ENCODE measurements at places on chromosomes 4 and X.

GRCh38 chrX:38991656-38992440, 190.6 kb downstream of the MID1IP1 start:
- peak; percentile 84 for DNase-seq

GRCh38 chr4:188975271-188975670, 836.0 kb downstream of the TRIML1 start:
- DNase-seq: no peak

GRCh38 chr4:151358266-151358665, 32.9 kb upstream of the SH3D19 start:
- peak; percentile 6 for DNase-seq

DNA sequence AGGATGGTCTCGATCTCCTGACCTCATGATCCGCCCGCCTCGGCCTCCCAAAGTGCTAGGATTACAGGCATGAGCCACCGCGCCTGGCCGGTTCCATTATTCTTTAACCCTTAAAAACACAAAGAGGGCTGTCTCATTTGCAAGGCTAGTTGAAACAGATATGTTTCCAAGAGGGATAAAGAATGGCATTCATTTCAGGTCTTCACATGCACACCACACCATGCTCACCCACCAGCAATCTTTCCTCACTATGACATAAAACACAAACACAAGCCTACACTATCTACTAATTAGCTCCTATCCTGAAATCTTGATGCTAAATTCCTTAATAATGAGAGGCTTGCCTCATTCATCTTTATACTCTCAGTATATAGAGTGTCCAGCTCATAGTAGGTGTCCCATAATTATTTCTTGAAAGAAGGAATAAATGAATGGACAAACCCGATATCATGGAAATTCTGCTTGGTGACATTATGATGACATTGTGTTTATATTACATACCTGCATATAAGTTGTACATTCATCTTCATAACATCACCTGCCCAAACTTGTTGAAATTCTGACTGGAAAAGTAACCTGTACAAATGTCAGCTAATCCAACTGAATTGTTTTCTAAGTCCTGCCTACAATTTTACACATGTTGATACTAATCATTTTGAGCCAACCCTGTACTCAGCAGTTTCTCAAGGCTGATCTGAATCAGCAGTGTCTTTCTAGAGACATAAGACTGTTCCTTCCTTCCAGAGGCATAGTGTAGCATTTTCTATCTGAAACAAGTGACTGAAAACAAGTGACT, 408.5 kb downstream of the KLHL13 start:
- DNase-seq: peak; percentile 84

DNA sequence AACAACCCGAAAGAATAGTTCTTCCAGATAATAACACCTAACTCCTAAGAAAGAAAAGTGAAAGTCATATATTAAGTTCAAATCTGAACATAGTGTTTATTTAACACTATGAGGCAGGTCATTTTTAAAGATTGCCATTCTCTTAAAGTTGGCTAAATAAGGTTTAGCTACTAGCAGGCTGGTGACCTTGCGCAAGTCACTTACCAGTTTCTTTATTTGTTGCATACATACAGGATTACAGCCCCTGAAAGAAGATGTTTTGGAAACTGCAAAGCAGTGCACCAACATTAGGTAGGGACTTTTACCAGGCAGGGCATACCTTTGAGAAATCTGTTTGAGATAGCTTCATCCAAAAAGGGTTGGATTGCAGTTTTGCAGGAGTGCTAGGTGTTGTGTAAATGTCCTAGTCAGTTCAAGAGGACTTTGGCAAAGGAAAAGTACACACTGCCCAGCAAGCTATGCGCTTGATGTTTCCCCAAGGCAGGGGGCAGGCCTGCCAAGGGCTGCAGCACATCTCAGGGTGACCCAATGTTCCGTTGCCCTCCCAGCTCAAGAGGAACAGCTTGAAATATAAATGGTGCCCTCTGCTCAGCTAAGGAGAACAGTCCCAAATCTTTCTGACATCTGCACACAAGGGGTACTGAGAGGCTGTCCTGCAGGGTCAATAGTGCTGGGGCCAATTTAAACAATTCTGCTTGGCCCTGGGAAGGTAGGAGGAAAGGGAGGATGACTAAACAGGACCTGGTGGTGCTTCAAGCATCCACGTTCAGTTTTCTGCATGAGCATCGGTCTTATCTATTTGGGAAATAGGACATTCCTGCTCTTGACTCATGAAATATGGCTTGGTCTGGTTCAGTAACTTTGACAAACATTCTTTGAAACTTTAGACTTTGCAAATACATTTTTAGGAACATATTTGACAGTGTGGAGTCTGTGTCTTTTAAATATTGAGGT, 130.8 kb downstream of the COL4A6 start:
- no peak for DNase-seq

GRCh38 chrX:149760965-149761364, 12.9 kb upstream of the HSFX1 start:
- DNase-seq: no peak

DNA sequence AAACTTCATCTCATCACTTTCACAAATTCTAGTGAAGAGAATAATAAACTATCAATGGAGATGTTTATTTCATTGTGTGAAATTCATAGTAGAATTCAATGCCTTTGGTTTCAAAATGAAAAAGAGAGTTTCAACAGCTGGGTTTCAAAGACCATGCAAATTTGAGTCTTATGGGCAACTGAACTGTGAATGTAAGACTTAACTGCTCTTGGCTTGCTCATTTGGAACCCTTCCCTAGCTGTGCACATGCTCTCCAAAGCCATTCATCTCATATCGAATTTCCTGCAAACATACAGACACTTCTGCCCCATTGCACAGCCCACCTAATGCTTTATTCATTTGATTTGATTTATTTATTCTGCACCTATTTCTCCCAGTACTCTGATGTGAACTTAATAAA, 154.5 kb downstream of the GRXCR1 start:
- DNase-seq: no peak

GRCh38 chr4:152187693-152188092, 348.2 kb downstream of the FBXW7 start:
- DNase-seq: no peak

- no peak for DNase-seq
These were observed 20.0 kb downstream of the MID2 start for GRCh38 chrX:107845625-107846024.

DNA sequence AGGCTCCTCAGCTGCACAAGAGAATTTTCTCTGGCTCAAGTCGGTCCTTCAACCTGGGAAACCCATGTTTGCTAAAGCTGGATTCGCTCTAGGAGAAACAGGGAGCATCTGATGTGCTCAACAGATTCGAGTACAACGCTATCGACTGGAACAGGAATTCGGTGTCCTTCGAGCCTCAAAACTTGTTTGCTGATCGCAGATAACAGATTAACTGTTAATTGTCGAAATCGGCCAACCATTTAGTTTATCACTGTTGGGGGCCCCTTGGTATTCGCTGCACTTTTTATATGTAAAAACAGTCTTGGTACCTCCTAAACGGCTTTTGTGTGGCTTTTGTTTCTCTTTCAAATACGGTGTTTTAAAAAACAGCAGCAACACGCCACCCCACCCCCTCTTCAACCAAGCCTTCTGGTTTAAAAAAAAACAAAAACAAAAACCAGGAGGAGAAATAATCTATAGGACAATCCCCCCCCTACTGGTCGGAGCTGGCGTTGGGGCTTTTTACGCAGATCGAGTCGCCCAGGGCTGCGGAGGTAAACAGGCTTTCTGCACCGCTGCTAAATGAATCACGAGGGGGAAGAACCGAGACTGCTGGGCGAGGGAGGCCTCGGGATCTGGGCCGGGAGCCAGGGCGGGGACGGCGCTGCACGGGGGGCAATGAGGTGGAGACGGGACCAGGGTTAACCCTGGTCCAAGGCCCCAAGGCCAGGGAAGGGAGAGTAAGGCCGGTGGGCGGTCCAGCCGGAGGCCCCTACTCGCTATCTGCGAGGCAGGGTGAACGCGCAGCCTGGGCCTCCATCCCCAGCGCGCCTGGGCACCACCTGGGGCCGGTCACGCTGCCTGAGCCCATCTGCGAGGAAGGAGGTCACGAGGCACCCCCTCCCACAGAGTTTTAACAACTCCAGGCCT, 71.7 kb upstream of the BCOR start:
- DNase-seq: peak; percentile 72

- DNase-seq: no peak
These were observed 37.4 kb upstream of the NLGN4X start for GRCh38 chrX:6266041-6266440.

- peak; percentile 66 for DNase-seq
These were observed 59.8 kb downstream of the ARSJ start for GRCh38 chr4:113919611-113920010.

GRCh38 chrX:3191796-3192195, 150.5 kb downstream of the ARSF start:
- no peak for DNase-seq

- no peak for DNase-seq
These were observed 82.4 kb upstream of the SMIM10 start for GRCh38 chrX:134908356-134908755.

DNA sequence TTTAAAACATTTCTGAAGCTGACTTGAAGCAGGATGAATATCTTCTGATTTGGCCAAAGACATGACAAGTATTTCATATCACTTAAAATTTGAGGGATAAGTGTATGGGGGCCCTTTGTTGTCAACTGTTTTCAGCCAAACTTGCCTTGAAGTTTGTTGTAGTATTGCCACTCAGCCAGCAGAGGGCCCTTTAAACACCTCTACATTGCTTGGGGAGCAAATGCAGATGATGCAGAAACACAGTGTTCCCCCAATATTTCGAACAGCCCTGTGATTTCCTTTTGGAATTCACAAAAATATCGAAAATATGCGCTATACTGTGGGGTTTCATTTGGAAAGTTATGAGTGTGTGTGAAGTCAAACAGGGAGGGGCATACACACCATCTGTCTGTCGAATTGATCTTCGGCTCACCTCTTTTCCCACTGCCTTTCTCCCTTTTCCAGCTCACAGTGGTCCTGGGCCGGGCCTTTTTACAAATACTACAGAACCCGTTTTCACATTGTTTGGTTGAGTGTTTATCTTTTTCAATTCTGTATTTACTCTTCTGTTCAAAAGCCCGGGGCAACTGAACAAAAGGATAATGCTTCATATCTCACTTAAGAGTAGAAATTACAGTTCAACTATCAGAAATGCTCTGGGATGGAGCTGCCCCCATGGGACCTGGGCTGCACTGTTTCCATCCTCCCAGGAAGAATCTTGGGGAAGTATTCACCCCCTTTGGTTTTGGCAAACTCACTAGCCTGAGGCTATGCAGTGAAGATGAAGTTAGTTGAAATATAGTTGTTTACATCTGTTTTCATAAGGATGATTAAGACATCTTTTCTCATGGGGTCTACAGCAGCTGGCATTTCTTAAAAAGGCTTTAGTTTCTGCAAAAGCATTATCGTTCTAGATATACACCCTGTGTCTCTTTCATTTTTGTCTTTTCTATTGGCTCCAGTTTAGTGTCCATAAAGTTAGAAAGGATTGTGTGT, 137.6 kb downstream of the EGF start:
- peak; percentile 54 for DNase-seq

DNA sequence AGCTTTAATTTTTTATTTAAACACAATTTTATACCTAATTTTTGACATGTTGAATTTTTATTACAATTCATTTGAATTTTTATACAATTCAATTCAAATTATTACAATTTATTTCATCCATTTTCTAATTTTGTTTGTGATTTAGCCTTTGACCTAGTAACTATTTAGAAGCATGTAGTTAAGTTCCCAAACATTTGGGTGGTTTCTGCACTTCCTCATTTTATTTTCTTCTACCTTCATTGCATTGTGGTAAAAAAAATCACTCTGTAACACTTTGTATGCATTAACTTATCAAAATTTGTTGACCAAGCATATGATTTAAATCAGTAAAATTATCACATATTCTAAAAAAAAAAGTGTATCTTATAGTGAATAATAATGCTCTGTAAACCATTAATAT, 928.9 kb downstream of the ARAP2 start:
- DNase-seq: no peak

DNA sequence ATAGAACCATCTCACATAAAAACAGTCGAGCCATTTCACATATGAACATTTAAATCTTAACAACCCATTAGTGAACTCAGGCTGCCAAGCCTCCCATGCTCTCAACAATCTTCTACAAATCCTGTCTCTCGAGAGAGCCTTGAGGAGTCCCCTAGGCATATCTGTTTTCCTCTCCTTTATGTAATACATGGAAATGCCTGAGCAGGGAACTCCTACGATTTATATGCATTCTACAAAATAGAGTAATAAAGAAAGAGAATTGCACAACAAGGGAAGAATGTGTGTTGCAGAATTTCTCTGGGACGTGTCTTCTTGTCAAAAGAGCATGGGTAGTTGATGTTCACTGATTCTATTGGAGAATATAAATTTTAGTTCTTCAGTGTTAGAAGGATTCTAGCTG, 101.8 kb upstream of the VCX2 start:
- DNase-seq: peak; percentile 11

- peak; percentile 92 for DNase-seq
These were observed 208.4 kb downstream of the NWD2 start for GRCh38 chr4:37452952-37453280.

DNA sequence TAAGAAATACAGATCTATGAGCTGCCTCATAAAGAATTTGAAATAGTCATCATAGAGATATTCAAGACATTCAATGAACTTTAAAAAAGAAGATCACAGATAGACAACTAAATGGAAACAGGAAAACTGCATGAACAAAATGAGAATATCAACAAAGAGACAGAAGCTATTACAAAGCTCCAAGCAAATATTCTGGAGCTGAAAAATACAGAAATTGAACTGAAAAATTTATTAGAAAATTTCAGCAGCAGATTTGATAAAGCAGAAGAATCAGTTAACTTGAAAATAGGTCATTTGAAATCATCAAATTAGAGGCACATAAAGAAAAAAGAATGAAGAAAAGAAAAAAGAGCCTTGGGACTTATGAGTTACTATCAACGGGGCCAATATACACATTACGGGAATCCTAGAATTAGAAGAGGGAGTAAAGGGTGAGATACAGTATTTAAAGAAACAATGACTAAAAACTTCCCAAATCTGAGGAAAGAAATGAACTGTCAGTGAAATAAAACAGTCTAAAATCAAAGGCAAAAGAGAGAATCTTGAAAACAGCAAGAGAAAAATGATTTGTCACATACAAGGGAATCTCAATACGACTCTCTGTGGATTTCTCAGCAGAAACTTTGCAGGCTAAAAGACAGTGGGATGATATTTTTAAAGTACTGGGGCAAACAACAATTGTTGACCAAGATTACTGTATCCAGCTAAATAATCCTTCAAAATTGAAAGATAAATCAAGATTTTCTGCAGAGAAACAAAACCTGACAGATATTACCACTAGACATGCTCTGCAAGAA, 641.6 kb downstream of the ANKRD50 start:
- DNase-seq: no peak

- no peak for DNase-seq
These were observed 69.3 kb downstream of the SH3RF1 start for GRCh38 chr4:169201222-169202144.

- DNase-seq: peak; percentile 65
These were observed 23.0 kb upstream of the PGM2 start for GRCh38 chr4:37803348-37803973.

GRCh38 chr4:120319046-120319767, 252.6 kb upstream of the MAD2L1 start:
- DNase-seq: no peak
